ENCODE measurements at places on chromosomes 5 and 9.
A peak's percentile ranks its signal among the peaks of the same experiment; 100 is the strongest.

DNA sequence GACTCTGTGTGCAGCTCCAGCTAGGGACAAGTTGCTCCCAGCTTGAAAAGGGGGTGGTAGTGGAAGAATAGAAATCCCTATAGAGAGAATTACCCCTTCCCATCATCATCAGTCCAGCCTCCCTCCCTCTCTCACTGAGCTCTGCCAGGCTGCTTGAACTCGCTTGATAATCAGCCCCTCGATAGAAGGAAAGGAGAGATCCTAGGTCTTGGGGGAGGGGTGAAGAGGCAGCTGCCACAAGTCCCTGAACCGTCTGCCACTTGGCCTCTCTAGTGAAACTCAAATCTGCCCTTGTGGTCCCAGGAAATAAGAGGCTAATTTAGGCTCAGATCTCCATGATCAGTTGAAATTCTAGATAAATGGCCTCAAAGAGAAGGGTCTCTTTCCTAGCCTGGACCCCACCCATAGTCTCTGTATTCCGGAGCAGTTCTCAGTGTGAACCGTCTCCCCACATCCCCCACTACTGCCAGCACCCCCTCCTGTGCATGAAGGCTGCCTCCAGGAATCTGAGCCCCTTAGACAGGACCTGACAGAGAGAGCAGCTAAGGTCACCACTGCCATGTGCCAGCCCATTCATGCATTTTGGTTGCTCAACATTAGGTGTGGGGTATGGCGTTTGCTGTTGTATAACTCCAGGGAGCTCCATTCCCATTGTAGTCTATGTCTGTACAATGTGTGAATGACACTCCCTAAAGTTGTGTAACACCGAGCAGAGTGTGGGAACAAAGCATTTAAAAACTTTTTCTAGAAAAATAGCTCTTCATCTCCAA is 5.5 kb downstream of the DNAJB5 start:
- no peak for DNase-seq

DNA sequence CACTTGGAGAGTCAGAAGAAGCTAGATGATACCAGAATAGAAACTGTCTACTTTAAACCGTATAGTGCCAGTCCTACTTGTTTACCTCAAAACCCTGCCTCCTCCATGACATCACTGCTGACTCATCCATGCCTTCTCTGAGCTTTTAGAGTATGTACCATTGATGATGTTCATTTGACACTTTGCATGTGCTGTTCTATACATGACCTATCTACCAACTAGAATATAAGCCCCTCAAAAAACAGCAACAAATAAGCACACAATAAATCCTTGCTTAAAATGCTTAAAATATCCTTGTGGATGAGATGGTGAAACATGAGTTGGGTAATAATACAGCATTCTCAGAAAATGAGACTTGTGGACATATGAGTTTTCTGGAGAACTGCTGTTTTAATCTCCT is 2.6 kb downstream of the CTNNAL1 start:
- peak; percentile 76 for DNase-seq

GRCh38 chr5:58191443-58191842 is 268.4 kb downstream of the PLK2 start:
- DNase-seq: no peak

- no peak for DNase-seq
Measured at GRCh38 chr9:13719981-13720676, 440.6 kb upstream of the MPDZ start.
